ENCODE measurements at places on chromosomes 16 and 17.

DNA sequence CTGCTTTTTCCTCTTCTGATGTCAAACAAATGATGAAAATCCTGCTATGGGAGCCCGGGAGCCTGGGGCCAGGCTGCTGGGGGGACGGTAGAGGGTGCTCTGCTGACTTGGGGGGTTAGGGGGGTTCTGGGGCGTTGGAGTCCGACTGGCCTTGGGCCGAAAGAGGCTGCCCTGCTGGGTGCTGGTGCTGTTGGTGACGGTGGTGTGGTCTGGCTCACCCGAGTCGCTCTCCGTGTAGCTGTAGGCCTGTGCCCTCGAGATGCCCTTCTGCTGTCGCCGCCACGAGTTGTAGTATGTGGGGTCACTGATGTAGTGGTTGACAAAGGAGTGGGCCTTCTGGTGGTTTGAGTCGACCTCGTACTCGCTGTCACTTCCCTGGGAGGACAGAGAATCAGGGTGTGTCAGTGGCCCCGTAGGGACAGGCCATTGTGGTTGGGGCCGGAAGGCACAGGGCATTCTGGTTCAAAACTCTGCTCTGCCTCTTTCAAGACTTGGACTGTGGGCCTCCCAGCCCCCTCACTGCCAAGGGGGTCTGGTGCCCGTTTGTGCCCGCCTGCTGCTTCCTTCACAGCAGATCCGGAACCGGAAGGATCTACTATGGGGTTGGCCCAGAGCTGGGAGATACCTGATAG, 26.9 kb upstream of the CDC42EP4 start:
- no peak for DNase-seq

- DNase-seq = peak; percentile 99
Observed at GRCh38 chr16:73202161-73202729, 154.3 kb upstream of the ZFHX3 start.

GRCh38 chr17:72373910-72374741, 253.3 kb downstream of the SOX9 start:
- no peak for DNase-seq

DNA sequence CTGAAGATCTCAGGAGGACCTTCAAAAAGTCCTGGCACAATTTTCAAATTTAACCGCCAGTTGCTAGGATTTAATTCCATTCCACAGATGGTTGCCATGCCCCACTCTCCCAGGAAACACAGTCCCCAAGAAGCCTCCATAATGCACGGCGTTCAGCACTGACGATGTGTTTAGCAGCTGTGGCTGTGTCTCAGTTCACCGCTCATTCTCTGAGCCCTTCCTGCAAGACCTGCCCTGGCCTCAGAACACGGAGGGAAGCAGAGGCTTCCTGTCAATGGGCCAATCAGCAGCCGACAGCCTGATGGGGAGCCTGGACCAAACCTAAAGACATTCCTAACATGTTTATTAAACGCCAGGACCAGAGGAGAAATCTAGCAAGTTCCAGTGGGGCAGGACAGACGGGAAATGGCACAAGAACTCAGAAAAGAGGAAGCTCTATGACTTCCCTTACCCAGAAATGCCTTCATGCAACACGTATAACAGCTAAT, 4.9 kb downstream of the MYLK3 start:
- DNase-seq = peak; percentile 37

DNA sequence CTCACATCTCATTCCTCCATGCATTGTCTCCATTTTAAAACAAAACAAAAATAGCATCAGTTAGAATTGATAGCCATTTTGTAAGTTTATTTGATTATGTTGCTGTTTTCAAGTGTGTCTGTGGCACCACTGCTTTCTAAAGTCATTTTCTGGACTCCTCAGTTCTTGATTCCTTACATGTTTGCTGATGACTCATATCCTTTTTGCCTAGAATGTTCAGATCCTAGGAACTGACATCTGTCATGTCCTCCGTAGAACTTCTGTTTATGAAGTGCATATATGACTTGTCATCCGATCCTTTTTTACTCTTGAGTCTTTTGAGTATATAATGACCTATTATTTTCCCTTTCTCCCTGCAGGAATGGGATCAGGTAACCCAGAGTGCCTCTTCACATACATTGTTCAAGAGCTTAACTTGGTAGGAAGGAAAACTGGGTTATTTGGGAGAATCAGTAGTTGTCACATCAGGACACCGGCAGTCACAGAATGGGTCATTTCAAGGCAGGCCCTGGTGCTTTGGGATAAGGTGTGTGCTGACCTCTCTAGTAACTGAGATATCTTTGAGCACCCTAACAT, 69.2 kb downstream of the MAP2K4 start:
- DNase-seq = peak; percentile 61

GRCh38 chr16:66510711-66511601, 39.0 kb downstream of the TK2 start:
- no peak for DNase-seq

- DNase-seq = no peak
Observed at GRCh38 chr17:32104158-32104557, 38.1 kb upstream of the RHOT1 start.

DNA sequence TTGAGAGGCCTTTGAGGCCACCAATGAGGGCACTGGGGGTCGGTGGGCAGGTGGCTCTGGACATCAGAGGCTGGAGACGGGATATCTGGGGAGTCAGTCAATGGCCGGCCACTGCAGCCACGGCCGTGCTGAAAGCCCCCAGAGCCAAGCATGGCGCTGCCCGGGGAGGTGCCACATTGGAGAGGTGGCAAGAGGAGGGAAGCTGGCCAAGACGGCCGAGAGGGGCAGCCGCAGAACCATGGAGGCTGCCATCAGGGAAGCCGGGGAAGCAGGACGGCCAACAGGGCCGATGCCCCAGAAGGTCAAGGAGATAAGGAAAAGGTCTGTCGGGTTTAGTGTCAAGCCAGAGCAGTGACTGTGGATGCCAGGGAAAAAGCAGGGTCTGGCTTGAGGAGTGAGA, 9.8 kb downstream of the RTN4RL1 start:
- DNase-seq = no peak

- DNase-seq = peak; percentile 57
Observed at GRCh38 chr17:63998050-63998720, at the start of gene PRR29. TSS of gene PRR29 (plus strand) at chr17:63998351. CDS start at chr17:63998365, 14 bp downstream.

DNA sequence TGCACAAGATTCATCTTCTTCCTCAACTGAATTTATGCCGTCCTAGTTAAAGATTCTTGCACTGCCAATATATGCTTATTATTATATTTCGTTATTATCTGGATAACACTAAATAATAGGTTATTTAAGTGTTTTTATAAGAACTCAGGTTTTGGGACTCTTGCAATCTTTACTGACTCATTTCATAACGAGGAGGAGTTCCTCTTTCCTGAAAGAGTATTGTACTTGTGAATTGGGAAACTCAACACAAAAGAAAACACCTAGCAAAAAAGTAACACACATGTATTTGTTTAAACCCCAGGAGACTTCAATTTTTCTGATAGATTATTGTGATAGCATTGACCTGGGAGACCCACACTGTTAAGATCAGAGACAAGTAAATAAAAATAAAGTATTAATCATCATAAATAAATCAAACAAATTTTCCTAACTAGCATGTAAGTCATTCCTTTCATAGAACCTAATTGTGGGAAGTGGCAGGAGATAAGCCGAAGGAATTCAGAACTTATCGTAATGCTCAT, 505.8 kb downstream of the KCNJ2 start:
- DNase-seq = no peak
